ENCODE measurements at places on chromosomes 1 and 21.

- no peak for DNase-seq
Measured at GRCh38 chr1:205069371-205070125, 14.7 kb downstream of the TMEM81 start.

GRCh38 chr1:94324178-94324544 lies 86.8 kb upstream of the ARHGAP29 start:
- no peak for DNase-seq

- DNase-seq, result no peak
Measured at GRCh38 chr1:29754573-29755375, 518.5 kb downstream of the PTPRU start.

GRCh38 chr1:24951337-24951736 lies 21.3 kb upstream of the RUNX3 start:
- peak; percentile 69 for DNase-seq

DNA sequence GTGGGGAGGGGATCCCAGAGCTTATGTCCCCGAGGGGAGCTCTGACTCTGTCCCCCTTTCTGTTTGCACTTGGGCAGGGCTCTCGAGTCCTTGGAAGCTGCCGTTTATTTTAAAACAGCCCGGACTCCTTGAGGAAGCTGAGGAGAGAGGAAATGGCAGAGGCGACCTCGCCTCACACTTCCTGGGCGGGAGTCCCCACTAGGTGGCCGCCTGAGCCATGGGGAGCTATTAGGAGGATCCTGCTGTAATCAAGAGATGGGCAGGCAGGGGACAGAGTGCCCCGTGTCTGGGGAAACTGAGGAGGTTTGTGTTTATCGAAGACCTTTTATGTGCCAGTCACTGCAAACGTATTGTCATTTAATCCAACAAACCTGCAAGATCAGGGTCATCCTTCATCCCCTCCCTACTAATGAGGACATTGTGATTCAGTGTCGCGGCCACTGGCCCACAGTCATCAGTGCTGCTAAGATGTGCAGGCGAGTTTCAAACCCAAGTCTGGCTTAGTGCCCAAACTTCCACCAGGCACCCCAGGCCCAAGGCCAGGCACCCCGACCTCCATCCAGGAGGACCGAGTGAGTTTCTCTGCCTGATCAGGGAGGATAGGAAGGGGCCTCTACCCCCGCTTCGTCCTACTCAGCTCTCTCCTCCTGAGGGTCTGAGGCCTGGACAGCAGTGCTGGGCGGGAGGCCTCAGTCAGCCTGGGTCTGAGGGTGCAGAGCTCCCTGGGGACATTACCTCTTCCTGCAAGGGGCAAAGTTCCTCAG lies 316.9 kb upstream of the VAMP3 start:
- DNase-seq, result peak; percentile 6

DNA sequence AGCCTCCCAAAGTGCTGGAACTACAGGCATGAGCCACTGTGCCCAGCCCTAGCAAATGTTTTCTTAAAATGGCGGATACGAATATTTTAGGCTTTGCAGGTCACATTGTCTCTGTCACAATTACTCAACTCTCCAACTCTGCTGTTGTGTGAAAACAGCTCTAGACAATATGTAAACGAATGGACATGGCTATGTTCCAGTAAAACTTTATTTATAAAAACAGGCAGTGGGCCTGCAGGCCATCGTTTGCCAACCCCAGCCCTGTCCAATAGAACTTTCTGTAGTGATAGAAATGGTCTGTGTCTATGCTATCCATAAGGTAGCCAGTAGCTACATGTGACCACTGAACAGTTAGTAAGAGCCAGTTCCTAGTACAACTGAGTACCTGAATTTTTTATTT lies 4.3 kb upstream of the FBXO6 start:
- no peak for DNase-seq
